ENCODE measurements at places on chromosomes 13 and 19.

- H3K4me1 ChIP-seq: no peaks in the 10 kb centered on the region
- H3K27me3 ChIP-seq: no peaks in the 10 kb centered on the region
- DNase-seq: peak; percentile 37
- H3K36me3 ChIP-seq: no peaks in the 10 kb centered on the region
These were observed 11.5 kb downstream of the MYH14 start for GRCh38 chr19:50214699-50215543.

- no peaks in the 10 kb centered on the region for H3K36me3 ChIP-seq
- DNase-seq: peak; percentile 49
- H3K4me1 ChIP-seq: no peaks in the 10 kb centered on the region
- H3K27ac ChIP-seq: no peak overlapping the region
These were observed 340.2 kb downstream of the DIAPH3 start for GRCh38 chr13:59823486-59823885.

- H3K36me3 ChIP-seq: no peaks in the 10 kb centered on the region
- H3K27me3 ChIP-seq: no peaks in the 10 kb centered on the region
- DNase-seq: no peak
- no peak within 1 kb of the TSS for H3K27ac ChIP-seq
- H3K4me3 ChIP-seq: no peak within 1 kb of the TSS
These were observed at the start of gene ZNF177 for GRCh38 chr19:9362905-9363304. ZNF177 (plus strand) TSS chr19:9363013; CDS start chr19:9378312, 15,299 bp downstream.

GRCh38 chr19:23509686-23510450, 114.6 kb upstream of the ZNF91 start:
- no peaks in the 10 kb centered on the region for H3K27me3 ChIP-seq
- DNase-seq: no peak
- no peak overlapping the region for H3K27ac ChIP-seq
- no peaks in the 10 kb centered on the region for H3K4me1 ChIP-seq
- H3K4me3 ChIP-seq: no peak overlapping the region

GRCh38 chr19:5682107-5682482, 1.3 kb downstream of the HSD11B1L start:
- no peaks in the 10 kb centered on the region for H3K4me1 ChIP-seq
- H3K4me3 ChIP-seq: no peak overlapping the region
- H3K36me3 ChIP-seq: no peaks in the 10 kb centered on the region
- H3K27ac ChIP-seq: no peak overlapping the region

- no peaks in the 10 kb centered on the region for H3K4me1 ChIP-seq
- no peaks in the 10 kb centered on the region for H3K27me3 ChIP-seq
- peaks cover 13% of the 10 kb centered on the region for H3K36me3 ChIP-seq
- no peak overlapping the region for H3K4me3 ChIP-seq
These were observed 64.6 kb downstream of the SLC7A1 start for GRCh38 chr13:29530901-29531300.

- no peaks in the 10 kb centered on the region for H3K4me1 ChIP-seq
- H3K36me3 ChIP-seq: no peaks in the 10 kb centered on the region
These were observed 85.7 kb upstream of the GPC6 start for GRCh38 chr13:93140912-93141311.

DNA sequence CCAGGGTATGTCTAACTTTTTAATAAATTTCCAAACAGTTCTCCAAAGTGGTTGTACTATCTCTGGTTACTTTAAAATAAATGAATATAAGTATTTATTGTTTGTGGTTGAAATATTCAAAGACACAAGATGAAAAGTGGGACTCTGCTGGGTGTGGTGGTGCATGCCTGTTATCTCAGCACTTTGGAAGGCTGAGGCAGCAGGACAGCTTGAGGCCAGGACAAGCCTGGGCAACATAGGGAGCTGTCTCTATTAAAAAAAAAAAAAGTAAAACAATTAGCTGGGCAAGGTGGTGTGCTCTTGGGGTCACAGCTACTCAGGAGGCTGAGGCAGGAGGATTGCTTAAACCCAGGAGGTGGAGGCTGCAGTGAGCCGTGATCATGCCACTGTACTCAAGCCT, 10.4 kb downstream of the PNMA8A start:
- no peak overlapping the region for H3K4me3 ChIP-seq
- H3K36me3 ChIP-seq: no peaks in the 10 kb centered on the region
- no peaks in the 10 kb centered on the region for H3K27me3 ChIP-seq
- no peak overlapping the region for H3K27ac ChIP-seq

- H3K27me3 ChIP-seq: no peaks in the 10 kb centered on the region
- no peak overlapping the region for H3K27ac ChIP-seq
- H3K4me3 ChIP-seq: no peak overlapping the region
- DNase-seq: no peak
- H3K36me3 ChIP-seq: no peaks in the 10 kb centered on the region
- no peaks in the 10 kb centered on the region for H3K4me1 ChIP-seq
These were observed 324.7 kb downstream of the DLEU7 start for GRCh38 chr13:50518781-50519201.

GRCh38 chr13:26458196-26458749, 99.2 kb upstream of the WASF3 start:
- no peaks in the 10 kb centered on the region for H3K27me3 ChIP-seq
- H3K4me1 ChIP-seq: no peaks in the 10 kb centered on the region
- no peak for DNase-seq
- no peak overlapping the region for H3K27ac ChIP-seq
- no peaks in the 10 kb centered on the region for H3K36me3 ChIP-seq

GRCh38 chr13:97135883-97136282, 86.2 kb upstream of the MBNL2 start:
- no peaks in the 10 kb centered on the region for H3K36me3 ChIP-seq
- no peaks in the 10 kb centered on the region for H3K27me3 ChIP-seq
- no peak overlapping the region for H3K27ac ChIP-seq

DNA sequence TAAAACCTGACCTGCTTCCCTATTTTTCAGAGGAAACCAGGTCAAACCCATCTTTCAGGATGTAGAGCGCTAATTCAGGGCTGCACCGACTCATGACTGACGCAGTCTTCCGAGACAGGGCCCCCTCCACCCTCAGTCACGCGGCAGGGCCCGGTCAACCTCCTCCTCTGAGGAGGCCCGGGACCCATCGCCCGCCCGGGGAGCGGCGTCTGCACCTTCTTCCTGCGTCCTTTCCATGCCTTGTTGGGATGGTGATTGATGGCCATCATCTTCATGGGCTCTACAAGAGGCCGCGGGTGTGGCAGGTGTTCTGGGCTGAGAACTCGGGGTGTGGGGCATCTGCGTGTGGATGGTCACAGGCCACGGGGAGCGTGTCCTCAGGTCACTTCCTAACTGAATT, 26.0 kb downstream of the GRTP1 start:
- no peak overlapping the region for H3K27ac ChIP-seq
- no peaks in the 10 kb centered on the region for H3K4me1 ChIP-seq
- H3K36me3 ChIP-seq: no peaks in the 10 kb centered on the region
- no peak overlapping the region for H3K4me3 ChIP-seq
- no peak for DNase-seq

DNA sequence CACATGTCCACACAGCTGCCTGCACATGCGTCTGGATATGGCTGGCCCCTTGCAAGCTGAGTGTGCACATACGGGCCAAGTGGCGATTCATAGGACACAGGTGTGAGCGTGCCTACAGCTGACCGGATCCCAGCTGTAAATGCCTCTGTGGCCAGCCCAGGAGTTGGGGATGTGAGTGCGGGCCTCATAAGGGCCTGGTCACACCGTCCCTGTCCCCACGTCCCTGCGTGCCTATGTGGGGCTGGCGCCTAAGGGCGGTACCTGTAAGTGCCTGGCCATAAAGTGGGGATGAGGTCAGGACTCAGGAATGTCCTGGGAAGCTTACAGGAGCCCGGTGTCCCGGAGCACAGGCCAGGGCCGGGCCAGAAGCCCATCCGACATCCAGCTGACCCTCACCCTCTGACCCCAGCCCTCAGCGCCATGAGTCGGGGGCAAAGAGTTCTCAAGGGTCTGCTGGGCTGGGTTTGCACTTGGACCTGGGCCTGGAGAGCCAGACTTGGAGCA, 1.3 kb upstream of the ARHGAP45 start:
- H3K27me3 ChIP-seq: peaks cover under 1% of the 10 kb centered on the region
- peak; percentile 79 for DNase-seq
- H3K36me3 ChIP-seq: no peaks in the 10 kb centered on the region
- H3K27ac ChIP-seq: no peak overlapping the region
- H3K4me3 ChIP-seq: no peak overlapping the region

- H3K27me3 ChIP-seq: no peaks in the 10 kb centered on the region
- H3K4me1 ChIP-seq: no peaks in the 10 kb centered on the region
- H3K4me3 ChIP-seq: no peak overlapping the region
- DNase-seq: no peak
- no peak overlapping the region for H3K27ac ChIP-seq
These were observed 11.5 kb upstream of the CCNE1 start for GRCh38 chr19:29800100-29800825.

GRCh38 chr19:51026554-51026831, at the start of gene KLK11:
KLK11 (minus strand) TSS chr19:51026616; CDS start chr19:51025631, 985 bp downstream.
- no peaks in the 10 kb centered on the region for H3K36me3 ChIP-seq
- no peak within 1 kb of the TSS for H3K27ac ChIP-seq

DNA sequence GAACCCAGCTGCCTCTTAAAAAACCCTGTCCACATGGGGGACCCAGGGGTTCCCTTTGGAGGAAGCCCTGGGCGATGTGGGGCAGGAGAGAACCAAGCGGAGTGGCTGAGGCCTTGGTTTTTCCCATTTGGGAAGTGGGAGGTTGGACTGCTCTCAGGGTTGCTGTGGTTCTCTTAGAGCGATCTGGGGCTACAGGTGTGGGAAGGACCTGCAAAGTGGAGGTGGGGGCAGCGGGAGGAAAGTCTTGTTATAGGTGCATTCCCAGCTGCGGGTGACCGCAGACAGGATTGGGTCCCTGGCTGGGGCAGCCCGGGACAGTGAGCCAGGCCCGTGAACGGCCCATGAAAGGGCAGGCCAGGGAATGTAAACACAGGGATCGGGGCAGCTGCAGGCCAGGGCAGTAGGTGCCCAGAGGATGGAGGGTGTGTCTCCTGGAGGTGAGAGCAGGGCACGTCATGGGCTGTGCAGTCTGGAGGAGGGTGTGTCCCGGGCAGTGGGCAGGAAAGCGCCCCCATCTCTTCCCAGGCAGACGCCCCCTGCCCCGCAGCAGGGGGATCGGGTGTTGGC, 814 bp downstream of the SLC25A23 start:
- H3K27me3 ChIP-seq: no peaks in the 10 kb centered on the region
- H3K36me3 ChIP-seq: no peaks in the 10 kb centered on the region
- no peak overlapping the region for H3K27ac ChIP-seq
- H3K4me3 ChIP-seq: peak overlapping the region; percentile 40
- DNase-seq: no peak
- H3K4me1 ChIP-seq: no peaks in the 10 kb centered on the region

GRCh38 chr13:24213932-24214331, 53.4 kb downstream of the SPATA13 start:
- no peaks in the 10 kb centered on the region for H3K27me3 ChIP-seq
- no peak for DNase-seq
- no peak overlapping the region for H3K4me3 ChIP-seq
- no peaks in the 10 kb centered on the region for H3K36me3 ChIP-seq

DNA sequence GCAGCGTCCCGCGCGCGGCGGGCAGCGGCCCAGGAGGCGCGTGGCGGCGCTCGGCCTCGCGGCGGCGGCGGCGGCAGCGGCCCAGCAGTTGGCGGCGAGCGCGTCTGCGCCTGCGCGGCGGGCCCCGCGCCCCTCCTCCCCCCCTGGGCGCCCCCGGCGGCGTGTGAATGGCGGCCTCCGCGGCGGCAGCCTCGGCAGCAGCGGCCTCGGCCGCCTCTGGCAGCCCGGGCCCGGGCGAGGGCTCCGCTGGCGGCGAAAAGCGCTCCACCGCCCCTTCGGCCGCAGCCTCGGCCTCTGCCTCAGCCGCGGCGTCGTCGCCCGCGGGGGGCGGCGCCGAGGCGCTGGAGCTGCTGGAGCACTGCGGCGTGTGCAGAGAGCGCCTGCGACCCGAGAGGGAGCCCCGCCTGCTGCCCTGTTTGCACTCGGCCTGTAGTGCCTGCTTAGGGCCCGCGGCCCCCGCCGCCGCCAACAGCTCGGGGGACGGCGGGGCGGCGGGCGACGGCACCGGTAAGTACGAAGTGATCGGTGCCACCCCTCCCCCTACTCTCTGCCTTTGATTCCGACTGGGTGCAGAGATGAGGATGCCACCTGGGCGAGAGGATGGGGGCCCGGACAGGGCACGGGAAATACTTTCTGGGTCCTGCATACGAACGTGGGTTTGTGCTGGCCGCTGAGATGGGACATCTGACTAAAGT, 874 bp downstream of the TRIM28 start:
- H3K4me3 ChIP-seq: peak overlapping the region; percentile 99
- H3K27ac ChIP-seq: peak overlapping the region; percentile 99
- no peaks in the 10 kb centered on the region for H3K27me3 ChIP-seq
- H3K4me1 ChIP-seq: peaks cover 8% of the 10 kb centered on the region
- H3K36me3 ChIP-seq: peaks cover 24% of the 10 kb centered on the region

- no peak overlapping the region for H3K4me3 ChIP-seq
- H3K36me3 ChIP-seq: no peaks in the 10 kb centered on the region
- H3K27me3 ChIP-seq: no peaks in the 10 kb centered on the region
- H3K4me1 ChIP-seq: no peaks in the 10 kb centered on the region
- H3K27ac ChIP-seq: no peak overlapping the region
These were observed 32.9 kb downstream of the PAN3 start for GRCh38 chr13:28171266-28171665.
